ENCODE measurements at places on chromosomes 6 and 20.
A peak's percentile ranks its signal among the peaks of the same experiment; 100 is the strongest.

GRCh38 chr20:42484335-42484734, 705.4 kb downstream of the PTPRT start:
- no peak for DNase-seq

DNA sequence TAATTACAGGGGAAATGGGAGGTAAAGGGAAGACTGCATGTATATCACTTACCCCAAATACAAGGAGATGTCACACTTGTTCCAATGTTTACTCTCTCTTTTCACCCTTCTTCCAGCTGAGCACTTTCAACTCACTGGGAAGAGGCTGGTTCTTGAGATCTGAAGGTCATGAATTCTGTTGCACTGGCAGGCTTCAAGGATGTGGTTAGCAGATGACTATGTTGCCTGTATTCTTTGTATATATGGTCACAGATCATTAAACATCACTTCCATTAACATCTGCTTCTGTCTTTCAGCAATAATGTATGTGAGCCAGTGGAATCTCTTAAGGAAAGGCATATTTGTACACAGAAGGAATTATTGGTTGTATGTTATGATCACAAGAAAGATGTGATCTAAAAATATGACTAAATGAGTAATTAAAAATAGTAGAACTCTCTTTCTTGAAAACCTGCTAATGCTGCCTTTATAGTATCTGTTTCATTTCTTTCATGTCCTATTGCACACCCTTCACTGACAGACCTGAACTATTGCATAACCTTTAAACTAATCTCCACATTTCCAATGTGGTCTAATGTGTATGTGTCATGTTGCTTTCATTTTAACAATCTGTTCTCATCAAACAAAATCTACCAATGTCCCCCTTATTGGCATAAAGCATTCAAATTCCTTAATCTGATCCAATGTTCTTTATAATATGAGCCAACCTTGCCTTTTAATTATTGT, 131.4 kb upstream of the EPHA7 start:
- no peak for DNase-seq

- no peak for DNase-seq
Measured at GRCh38 chr20:58841539-58842264, 9.0 kb downstream of the GNAS-AS1 start.

DNA sequence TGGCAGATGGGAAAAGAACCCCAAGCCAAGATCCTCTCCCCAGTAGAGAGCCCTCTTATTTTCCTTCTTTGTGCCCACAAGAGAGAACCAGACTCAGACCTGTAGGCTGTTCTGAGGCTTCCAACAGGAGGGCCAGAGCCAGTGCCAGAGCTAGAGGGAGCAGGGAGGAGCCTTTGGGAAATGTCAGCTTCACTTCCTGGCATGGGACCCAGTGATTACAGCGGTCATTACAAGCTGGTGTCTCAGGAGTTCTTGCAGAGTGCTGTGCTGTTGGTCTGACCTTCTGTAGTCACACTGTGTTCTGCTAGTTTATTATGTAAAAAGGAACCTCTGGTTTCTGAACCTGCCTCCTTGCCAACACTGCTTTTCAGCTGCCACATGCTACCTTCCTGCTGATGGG, 38.9 kb downstream of the STK35 start:
- DNase-seq, result no peak

GRCh38 chr20:48210111-48211027, 425.1 kb upstream of the SULF2 start:
- DNase-seq, result no peak

DNA sequence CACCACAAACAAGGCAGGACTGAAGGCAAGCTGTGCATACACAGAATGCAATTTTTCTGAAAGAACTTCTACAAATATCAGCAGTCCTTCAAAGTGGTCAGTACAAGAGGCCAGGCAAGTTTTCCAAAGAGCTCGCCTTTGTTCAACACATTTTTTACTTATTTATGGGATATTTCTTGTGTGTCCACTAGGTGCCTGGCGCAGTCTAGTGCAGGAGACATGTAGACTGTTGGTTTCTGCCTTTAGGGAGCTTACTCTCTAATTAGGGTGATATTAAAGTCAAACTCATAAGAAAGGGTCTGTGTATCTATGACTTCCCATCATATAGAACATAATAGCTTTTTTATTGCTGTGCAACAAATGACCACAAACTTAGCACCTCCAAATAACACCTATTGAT, 21.2 kb upstream of the VEGFA start:
- no peak for DNase-seq

DNA sequence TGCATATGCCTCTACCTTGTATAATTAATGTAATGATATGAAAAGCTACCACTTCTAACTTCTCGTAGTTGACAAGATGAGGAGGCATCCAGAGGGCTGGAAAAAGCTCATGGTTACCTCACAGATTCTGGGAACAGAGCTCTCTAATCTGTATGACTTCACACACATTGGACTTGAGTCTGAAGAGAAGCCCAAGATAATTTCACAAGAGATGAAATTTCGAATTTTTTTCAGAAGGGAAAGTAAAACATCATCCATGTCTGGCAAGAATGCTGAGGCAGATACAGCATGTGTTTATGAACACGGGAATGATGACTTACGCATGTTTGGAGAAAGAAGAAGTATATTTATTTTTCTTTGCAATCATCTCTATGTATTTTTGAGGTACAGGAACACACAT, 141.8 kb upstream of the TENT5A start:
- DNase-seq, result no peak

- DNase-seq, result no peak
Measured at GRCh38 chr6:18121580-18122127, 823 bp downstream of the NHLRC1 start.

- DNase-seq, result no peak
Measured at GRCh38 chr6:28003059-28003458, 46.0 kb downstream of the OR2B6 start.

- DNase-seq, result no peak
Measured at GRCh38 chr6:118017301-118017848, 110.3 kb downstream of the SLC35F1 start.

DNA sequence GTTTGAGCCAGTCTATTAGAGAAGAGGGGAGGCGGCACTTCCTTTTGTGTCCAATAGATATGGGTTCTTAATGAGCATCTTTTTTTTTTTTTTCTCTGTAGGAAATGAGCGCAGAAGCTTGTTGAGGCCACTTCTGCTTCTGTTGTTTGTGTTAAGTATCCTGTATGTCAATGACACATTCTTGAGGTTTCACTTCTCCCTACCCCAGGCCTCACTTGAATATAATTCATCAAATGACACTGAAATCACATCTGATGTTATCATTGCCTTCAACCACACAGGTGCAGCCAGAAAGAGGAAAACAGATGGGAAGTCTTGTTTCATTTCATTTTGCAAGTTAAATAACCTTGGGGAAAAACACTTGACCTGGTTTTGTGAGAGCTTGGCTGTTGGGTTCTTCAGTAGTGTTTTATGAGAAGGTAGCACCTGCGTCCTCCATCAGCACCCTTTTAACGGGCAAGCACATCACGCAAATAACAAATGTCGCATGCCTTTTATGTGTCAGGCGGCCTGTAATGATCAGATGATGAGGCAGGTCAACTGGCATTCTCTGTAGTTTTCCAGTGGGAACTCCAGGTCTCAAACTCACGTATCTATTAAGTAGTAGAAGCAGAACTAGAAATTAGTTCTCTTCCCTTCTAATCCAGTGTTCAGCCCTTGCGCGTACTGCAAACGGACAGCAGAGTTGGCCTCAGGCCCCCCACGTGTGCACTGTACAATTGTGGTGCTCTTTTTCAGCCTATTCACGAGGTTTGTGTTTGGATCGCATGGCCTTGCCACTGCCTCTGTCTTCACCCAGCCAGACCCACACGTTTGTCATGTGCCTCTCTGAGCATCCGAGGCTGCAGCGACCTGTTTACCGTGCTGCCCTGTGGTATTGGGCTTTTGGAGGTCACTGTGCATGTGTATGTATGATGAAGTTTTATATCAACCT, 23.5 kb downstream of the PLEKHG1 start:
- DNase-seq, result no peak

DNA sequence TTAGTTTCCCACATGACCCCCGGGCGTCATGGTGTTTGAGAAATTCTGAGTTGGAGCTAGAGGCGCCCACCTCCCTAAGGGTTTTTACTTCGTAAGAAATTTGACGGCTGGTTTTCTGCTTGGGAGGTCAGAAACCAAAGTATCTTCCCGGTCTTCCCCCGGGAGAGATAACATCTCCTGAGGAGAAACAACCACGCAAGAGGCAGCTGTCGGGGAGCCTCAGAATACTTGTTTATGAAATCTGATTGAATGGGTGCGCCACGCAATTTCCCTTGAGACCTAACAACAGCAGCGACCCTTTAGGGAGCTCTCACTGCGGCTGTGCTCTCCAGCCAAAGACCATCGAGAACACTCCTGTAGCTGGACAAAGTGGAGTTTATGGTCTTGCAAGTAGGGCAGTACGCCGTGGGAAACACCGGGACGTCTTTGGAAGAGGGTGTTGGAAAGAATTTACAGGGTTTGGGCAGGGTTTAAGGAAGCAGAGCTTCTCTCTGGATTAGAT, 608 bp upstream of the EIF2S2 start:
- DNase-seq, result no peak

DNA sequence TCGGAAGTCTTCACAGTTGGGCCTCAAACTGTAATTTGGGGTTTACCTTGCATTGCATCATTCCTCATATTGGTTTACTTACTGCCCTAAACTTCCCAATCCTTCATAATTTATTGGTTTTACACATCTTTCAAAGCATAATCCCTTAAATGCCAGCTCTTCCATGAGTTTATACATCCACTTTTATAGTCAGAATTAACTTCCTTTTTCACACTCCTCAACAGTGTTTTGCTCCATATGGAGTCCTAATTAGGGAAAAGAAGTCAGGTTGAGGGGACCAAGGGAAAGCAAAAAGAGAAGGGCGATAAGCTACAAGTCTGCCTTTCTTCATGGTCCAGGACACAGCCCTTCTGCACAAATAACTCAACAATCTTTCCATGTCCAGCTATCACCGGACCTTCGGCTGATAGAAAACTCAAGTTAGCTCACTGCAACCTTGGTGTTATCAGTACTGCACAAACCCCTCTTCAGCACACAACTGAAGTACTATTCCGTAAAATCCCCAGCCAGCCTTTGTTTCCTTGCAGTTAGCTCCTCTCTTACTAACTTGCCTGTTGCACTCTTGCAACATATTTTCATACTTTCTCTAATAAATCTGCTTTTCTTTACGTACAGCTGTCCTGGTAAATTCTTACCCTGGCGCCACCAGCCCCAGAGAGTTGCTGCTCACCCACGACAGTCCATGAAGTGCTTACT, 2.0 kb downstream of the EEF1E1 start:
- no peak for DNase-seq

GRCh38 chr6:39213195-39213920, 15.9 kb downstream of the KCNK5 start:
- DNase-seq, result no peak

GRCh38 chr6:108762394-108762793, 85.8 kb upstream of the ARMC2 start:
- no peak for DNase-seq

DNA sequence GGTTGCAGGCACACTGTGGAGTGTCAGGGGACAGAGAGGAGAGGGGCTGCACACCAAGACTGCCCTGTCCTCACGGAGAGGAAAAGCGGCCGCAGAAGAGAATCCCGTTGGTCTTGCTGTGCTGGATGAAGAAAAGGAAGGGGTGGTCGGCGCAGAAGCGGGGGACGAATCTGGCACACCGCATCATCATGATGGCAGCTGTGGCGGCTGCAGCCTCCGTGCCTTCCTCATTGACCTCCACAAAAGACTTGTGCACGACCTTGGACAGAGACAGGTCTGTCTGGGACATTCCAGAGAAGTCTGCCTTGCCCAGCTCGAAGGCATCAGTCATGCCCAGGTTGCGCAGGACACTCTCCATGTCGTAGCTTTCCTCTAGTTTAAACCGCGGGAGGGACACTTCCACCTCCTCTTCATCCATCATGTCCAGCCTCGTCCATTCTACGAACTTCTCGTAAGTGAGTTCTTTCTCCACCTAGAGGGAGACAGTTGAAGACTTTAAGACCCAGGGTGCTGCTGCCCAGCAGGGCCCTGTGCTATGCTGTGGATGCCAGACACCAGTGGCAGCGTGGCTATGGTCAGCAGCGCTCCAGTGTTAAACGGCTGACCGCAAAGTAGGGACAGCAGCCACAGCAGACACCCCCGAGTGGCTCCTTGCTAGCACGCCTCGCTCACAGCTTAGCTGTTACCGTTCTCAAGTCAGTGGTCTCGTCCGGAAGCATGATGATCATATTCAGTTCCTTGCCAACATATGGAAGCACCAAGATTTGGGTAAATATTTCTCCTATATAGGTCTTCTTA, 22.9 kb downstream of the SERPINB6 start:
- no peak for DNase-seq

GRCh38 chr6:134707342-134708031, 242.4 kb downstream of the ALDH8A1 start:
- DNase-seq, result no peak

DNA sequence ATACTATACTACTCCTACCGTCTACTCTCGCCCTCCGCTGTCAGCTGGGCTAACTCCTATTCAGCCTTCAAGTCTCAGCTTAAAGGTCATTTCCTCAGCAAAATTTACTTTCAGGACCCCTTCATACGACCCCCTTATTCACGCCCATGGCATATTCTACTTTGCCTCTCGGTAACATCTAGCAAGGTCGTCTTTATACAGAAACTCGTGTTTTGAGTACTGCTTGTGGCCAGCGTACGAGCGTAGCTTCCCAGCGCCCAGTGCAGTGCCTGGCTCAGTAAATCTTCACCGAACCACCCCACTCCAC, 546 bp downstream of the CRNKL1 start:
- DNase-seq, result no peak

GRCh38 chr20:52263757-52264156, 72.2 kb upstream of the ZFP64 start:
- DNase-seq, result no peak

- no peak for DNase-seq
Measured at GRCh38 chr6:134474955-134475354, 157.0 kb upstream of the SGK1 start.

GRCh38 chr20:63498960-63499337, at the start of gene EEF1A2:
Gene EEF1A2, minus strand, starts transcription at chr20:63499083. Its CDS starts 1,320 bp downstream, at chr20:63497763.
- peak; percentile 44 for DNase-seq

- DNase-seq, result no peak
Measured at GRCh38 chr20:24699321-24700165, 230.1 kb downstream of the SYNDIG1 start.

DNA sequence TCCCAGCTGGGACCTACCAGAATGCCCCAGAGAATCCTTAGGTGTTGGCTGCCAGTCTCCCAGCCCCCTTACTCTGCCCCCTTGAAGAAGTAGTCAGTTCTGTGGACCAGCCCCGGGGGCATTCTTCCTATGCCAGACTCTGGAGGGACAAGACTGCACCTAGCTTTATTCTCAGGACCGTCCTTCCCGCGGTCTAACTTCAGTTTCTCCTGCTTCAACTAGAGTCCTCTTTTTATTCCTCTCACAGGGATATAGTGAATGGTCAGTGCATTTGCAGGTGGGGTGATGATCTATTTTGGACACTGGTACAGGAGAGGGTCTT, 35.9 kb upstream of the MDFI start:
- no peak for DNase-seq

Data from stimulated activated CD4-positive, alpha-beta T cell treated with anti-CD3 and anti-CD28 coated beads, Interleukin-4, amount 100 ng/mL, for 24 hours (primary cell).